Lower leg skin (tissue), 4 donors: ENCODE measurements at places on chromosomes 4 and X.

DNA sequence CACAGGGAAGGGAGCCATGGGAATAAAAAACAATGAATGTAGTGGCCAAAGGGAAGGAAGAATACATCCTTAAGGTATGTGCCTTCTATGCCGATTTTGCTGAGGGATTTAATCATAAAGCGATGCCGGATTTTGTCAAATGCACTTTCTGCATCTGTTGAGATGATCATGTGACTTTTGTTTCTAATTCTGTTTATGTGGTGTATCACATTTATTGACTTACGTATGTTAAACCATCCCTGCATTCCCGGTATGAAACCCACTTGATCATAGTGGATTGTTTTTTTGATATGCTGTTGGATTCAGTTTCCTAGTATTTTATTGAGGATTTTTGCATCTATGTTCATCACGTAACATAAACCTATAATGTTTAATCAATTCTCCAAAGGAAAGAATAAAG, 60.0 kb downstream of the SSX7 start:
- no peak for DNase-seq

DNA sequence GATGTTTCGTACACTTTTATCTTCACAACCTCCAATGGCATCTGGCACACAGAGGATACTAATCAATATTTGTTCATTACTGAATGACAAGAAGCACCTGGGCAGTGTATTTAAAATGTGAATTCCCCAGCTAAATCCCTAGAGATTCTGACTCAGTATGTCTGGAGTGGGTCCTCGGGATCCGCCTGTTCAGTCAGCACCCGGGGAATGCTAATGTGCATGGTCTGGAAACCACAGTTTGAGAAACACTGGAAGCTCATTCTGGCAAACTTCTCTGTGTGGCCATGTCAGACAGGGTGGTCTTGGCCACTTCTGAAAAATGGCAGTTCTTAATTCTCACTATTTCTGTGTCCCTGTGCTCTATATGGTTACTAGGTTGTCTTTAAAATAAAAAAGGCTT, 138.8 kb upstream of the VCX start:
- DNase-seq, result no peak

- no peak for DNase-seq
Measured at GRCh38 chr4:98581126-98581525, 77.3 kb downstream of the TSPAN5 start.

DNA sequence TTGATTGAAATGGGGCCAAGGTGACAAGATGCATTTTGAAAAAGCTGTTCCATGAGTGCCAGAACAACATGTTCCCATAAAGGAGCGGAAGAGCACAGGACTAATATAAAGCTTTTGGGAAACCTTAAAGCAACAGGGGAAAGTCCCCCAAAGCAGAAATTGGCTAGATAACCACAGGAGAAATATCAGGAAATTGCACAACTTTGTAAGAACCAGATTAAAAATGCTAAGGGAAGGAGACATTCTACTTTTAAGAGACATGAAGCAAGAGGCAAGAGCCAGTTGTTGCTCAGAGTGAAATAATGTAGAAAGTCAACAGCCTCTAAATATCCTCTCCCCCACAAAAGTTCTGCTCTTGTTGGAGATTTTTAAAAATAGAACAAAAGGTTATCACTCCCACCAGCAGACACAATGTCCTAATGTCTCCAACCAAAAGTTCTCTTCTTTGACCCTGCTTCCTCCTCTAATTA, 85.2 kb upstream of the LNX1 start:
- DNase-seq, result no peak

GRCh38 chr4:46016306-46016705, 107.5 kb downstream of the GABRG1 start:
- no peak for DNase-seq

DNA sequence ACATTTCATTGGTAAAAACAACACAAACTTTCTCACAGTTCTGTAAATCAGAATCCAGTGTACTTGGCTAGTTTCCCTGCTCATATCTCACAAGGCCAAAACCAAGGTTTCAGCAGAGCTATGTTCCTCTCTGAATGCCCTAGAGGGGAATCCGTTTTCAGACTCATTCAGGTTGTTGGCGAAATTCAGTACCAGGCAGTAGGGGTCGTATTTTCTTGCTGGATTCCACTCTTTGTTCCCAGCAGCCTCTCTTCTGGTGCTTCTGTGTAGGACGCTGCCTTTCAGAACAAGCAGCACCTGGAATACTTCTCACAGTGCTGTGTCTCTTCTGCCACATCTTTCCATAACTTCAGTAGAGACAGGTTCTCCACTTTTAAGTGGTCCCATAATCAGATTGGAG, 351.9 kb downstream of the PCDH18 start:
- DNase-seq, result no peak

DNA sequence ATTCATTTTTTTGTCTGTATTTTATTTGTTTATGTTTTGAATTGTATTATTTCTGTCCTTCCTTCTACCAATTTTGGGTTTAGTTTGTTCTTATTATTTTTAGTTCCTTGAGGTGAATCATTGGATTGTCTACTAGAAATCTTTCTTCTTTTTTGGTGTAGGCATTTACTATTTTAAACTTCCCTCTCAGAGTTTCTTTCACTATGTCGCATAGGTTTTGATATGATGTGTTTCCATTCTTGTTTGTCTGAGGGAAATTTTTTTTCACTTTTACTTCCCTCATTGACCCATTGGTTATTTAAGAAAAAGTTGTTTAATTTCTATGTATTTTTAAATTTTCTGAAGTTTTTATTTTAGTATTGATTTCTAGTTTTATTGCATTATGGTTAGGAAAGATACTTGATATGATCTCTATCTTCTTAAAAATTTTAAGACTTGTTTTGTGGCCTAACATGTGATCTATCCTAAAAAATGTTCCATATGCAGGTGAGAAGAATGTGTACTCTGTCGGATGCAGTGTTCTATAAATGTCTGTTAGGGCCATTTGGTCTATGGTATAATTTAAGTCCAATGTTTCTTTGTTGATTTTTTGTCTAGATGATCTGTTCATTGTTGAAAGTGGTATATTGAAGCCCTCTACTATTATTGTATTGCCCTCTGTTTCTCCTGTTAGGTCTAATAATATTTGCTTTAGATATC, 68.8 kb downstream of the IL15 start:
- DNase-seq, result no peak

DNA sequence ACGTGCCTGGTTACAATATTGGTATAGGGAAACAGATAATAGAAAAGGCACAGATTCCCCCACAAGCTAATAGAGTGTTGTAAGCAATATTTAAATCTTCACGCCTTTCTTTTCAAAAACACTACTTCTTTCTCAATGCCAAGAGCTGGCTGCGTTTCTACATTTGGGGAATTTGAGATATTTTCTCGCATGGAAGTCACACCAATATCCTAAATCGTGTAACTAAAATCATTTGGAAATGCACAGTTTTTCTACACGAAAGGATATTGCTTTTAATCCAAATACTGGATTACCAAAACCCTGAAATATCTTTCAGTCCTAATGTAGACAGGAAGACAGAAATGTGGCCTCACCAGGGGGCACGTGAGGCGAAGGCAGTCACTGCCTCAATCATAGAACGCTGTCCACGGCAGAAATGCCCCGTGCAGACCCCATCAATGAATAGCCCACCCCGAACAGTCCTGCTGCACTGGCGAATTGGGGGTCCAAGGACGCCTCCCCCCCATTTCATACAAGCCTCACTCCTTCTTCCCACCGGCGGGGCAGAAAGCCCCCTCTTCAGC, 106.6 kb downstream of the NSUN7 start:
- DNase-seq, result no peak
